ENCODE measurements at places on chromosomes 6 and 20.

DNA sequence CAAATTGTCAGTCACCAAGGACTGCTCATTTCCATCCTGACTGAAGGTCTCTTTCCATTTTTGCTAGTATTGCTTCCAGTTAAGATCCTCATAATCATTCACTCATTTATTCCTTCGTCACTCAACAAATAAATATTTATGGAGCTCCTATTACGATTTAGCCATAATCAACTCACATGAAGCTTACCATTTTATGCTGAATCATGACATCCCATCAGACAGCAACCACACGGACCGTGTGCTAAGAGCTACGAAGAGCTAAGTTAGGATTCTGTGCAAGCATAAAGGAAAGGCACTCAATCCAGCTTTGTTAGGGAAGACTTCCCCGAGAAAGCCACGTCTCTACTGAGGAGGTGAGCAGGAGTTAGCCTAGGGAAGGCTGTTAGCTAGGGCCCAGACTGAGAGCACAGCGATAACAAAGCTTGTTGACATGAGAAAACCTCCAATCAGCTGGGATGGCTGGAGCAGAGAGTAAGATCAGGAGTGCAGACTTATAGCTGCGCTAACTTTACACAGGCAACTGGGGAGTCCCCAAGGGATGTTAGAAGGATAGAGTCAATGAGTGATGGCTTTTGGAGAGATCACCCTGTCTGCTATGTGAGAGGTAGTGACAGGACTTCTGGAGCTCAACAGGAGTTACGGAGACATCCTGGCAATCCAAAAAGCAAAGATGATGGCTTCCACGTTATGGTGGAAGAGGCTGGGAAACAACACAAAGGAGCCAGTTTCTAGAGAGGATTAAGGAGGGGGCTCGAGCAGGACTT lies 2.6 kb upstream of the GID8 start:
- DNase-seq: no peak

GRCh38 chr6:142088858-142089216 lies 43.9 kb upstream of the GJE1 start:
- peak; percentile 50 for DNase-seq

GRCh38 chr20:24242763-24243162 lies 226.7 kb upstream of the SYNDIG1 start:
- no peak for DNase-seq

- DNase-seq: no peak
Measured at GRCh38 chr6:127345521-127345920, 2.1 kb upstream of the ECHDC1 start.

Measured in mesenchymal stem cell (in vitro differentiated cells and primary cell).